Activated B cell treated with CpG ODN at 0.5 μM for 24 hours (primary cell): ENCODE measurements at places on chromosomes 1 and 21. TPM values are rescaled to one million over a fixed set of nuclear protein-coding genes. Genes with fewer than 3 reads are reported as not detected.

DDAH1 gene
- total RNA-seq = 0.05 and 0.07 TPM in 2 replicates

KCNA2 gene
- total RNA-seq = 0.12 and 0.13 TPM in 2 replicates

DEPDC1 gene
- total RNA-seq = 0.33 and 0.76 TPM in 2 replicates

HSD3B2 gene
- total RNA-seq = not detected in 2 replicates

WNT2B gene
- total RNA-seq = 1.0 and 1.4 TPM in 2 replicates

LCE1D gene
- not detected in 2 replicates for total RNA-seq

RAB3B gene
- total RNA-seq = 0.02 TPM in 1 of 2 replicates, not detected in the other

- H3K4me1 ChIP-seq = no peaks in the 10 kb centered on the region
- DNase-seq = no peak
- H3K36me3 ChIP-seq = no peaks in the 10 kb centered on the region
- H3K27me3 ChIP-seq = peaks cover 6% of the 10 kb centered on the region
- no peak overlapping the region for H3K27ac ChIP-seq
- no peak overlapping the region for H3K4me3 ChIP-seq
These were observed 44.2 kb upstream of the LPGAT1 start for GRCh38 chr1:211874521-211875347.

DNA sequence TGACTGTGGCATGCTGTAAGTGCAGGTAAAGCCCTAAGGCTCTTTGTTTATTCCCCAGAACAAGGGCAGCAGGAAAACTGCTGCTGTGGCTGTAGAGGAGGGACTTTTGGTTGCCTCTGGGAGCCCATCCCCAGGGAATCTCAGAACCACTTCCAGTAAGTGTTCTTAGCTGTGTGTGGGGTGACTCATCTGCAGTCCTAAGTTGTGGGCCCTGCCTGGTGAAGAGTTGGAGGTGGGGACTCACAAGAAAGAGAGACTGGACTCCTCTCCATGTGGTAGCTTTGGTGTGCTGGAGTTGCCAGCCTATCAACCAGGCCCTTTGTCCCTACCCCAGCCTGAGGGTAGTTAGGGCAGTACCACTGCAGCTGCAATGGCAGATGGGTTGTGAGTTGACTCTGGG, 24.0 kb upstream of the DENND1B start:
- H3K4me3 ChIP-seq = no peak overlapping the region
- H3K4me1 ChIP-seq = no peaks in the 10 kb centered on the region
- peaks cover 8% of the 10 kb centered on the region for H3K36me3 ChIP-seq
- no peak overlapping the region for H3K27ac ChIP-seq
- no peaks in the 10 kb centered on the region for H3K27me3 ChIP-seq

DNA sequence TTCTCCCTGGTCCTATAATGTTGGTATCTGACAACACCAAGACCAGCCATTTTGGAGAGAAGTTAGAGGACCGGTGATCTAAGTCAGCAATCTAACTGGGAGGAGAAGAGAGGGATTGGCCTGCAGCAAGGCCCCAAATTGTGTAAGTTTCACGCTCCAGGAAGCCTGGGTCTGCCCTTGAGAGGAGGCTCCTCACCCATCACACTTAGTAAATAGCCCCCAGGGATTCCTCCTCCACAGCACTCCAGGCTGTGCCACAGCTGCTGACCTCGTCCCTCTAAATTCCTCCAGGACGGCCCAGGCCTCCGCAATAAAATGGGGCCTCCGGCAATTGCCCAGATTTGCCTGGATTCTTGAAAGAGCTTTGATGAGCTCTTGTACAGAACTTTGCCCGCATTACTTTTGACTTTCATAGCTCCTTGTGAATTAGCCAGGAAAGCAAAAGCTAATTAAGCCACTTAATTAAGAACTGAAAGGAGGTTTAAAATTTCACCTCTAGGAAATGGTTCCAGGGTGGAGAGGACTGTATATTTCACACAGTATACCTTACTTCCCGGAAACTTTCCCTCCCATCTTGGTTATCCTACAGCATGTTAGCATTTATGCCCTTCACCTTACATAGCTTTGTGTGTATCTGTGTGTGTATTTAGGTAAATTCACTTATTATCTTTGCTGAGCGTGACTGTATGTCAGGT, 90.5 kb downstream of the LAMC2 start:
- no peak overlapping the region for H3K27ac ChIP-seq
- H3K27me3 ChIP-seq = peaks cover 3% of the 10 kb centered on the region
- no peaks in the 10 kb centered on the region for H3K4me1 ChIP-seq
- H3K36me3 ChIP-seq = no peaks in the 10 kb centered on the region
- H3K4me3 ChIP-seq = no peak overlapping the region

- DNase-seq = no peak
- H3K36me3 ChIP-seq = no peaks in the 10 kb centered on the region
- no peak overlapping the region for H3K4me3 ChIP-seq
- H3K4me1 ChIP-seq = no peaks in the 10 kb centered on the region
- H3K27me3 ChIP-seq = no peaks in the 10 kb centered on the region
These were observed 32.8 kb downstream of the KRTAP24-1 start for GRCh38 chr21:30249936-30250335.

DNA sequence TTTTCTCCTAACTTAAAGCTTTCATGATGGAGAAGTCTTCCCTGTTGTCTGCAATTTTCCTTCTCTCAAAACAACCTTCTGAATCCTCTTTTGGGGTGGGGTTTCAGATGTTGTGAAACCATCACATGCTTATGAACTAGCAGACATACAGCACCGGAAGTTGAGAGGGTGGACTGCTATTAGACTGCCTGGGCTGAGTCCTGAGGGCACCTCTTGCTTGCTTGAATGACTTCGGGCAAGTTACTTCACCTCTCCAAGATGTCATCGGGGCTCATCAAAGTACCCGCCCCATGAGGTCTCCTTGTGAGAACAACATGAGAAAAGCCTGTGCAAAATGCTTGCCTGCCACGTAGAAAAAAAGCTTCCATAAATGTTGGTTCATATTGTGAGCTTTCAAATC, 89.6 kb downstream of the CCDC185 start:
- no peaks in the 10 kb centered on the region for H3K4me1 ChIP-seq
- H3K27ac ChIP-seq = no peak overlapping the region
- H3K4me3 ChIP-seq = no peak overlapping the region
- DNase-seq = no peak

DNA sequence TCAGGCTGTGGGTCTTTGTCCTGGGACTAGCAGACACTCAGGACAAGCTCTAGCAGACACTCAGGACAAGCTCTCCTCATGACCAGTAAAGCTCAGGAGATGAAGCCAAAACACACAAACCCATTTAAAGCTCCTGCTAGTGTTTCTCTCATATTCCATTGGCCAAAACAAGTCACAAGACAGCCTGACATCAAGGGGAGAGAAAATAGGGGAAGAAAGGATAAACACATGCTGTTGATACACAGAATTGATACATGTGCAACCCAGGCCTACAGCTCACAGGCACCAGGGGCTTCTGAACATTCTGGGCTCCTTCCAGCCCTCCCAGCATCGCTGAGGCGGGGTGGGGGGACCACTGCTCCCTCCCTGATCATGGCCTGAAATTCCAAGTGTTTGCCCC, 35.3 kb downstream of the ATF3 start:
- DNase-seq = no peak
- H3K36me3 ChIP-seq = no peaks in the 10 kb centered on the region
- H3K27me3 ChIP-seq = peaks cover 3% of the 10 kb centered on the region
- H3K4me3 ChIP-seq = no peak overlapping the region
- H3K4me1 ChIP-seq = no peaks in the 10 kb centered on the region

GRCh38 chr1:180167021-180167701, 12.5 kb downstream of the QSOX1 start:
- no peak overlapping the region for H3K4me3 ChIP-seq
- H3K36me3 ChIP-seq = peaks cover 5% of the 10 kb centered on the region
- no peaks in the 10 kb centered on the region for H3K27me3 ChIP-seq
- DNase-seq = no peak

- H3K27me3 ChIP-seq = no peaks in the 10 kb centered on the region
- H3K4me1 ChIP-seq = peaks cover 5% of the 10 kb centered on the region
- peaks cover 34% of the 10 kb centered on the region for H3K36me3 ChIP-seq
- DNase-seq = no peak
These were observed 5.5 kb upstream of the SYNJ1 start for GRCh38 chr21:32733356-32733755.

DNA sequence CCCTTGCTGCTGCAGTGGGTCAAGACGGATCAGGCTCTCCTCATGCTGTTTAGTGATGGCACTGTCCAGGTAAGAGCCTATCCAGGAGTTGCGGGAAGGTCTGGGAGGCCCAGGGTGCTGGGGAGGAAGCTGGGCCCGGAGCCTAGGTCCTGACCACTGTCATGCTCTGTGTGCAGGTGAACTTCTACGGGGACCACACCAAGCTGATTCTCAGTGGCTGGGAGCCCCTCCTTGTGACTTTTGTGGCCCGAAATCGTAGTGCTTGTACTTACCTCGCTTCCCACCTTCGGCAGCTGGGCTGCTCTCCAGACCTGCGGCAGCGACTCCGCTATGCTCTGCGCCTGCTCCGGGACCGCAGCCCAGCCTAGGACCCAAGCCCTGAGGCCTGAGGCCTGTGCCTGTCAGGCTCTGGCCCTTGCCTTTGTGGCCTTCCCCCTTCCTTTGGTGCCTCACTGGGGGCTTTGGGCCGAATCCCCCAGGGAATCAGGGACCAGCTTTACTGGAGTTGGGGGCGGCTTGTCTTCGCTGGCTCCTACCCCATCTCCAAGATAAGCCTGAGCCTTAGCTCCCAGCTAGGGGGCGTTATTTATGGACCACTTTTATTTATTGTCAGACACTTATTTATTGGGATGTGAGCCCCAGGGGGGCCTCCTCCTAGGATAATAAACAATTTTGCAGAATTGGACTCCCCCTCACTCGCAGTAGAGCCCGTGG, 1.7 kb downstream of the DYNLT4 start:
- H3K36me3 ChIP-seq = peaks cover 57% of the 10 kb centered on the region
- no peak overlapping the region for H3K4me3 ChIP-seq
- DNase-seq = no peak
- peaks cover 64% of the 10 kb centered on the region for H3K4me1 ChIP-seq

DNA sequence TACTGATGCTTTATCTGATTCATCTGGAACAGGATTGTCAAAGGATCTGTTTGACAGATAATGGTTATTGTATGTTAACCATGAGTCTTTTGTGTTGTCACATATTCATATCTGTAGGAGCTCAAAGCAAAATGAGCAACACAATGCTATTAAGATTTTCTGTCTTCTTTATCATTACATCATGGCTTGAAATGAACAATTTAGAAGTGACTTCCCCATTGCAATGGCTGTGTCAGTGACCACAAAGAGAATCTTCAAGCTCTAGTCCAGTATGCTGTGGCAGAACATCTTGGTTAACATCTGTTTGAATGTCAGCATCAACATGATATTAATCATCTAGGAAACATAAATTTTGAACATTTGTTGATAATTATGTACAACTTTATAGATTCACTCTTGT, 1148.5 kb downstream of the PLA2G4A start:
- no peak overlapping the region for H3K4me3 ChIP-seq
- DNase-seq = no peak
- H3K27ac ChIP-seq = no peak overlapping the region
- H3K36me3 ChIP-seq = no peaks in the 10 kb centered on the region

- H3K4me3 ChIP-seq = no peak overlapping the region
- no peak for DNase-seq
These were observed 46.0 kb upstream of the A3GALT2 start for GRCh38 chr1:33366762-33367484.

GRCh38 chr1:84006591-84006990, 7.7 kb upstream of the TTLL7 start:
- no peak overlapping the region for H3K4me3 ChIP-seq
- no peaks in the 10 kb centered on the region for H3K36me3 ChIP-seq
- no peaks in the 10 kb centered on the region for H3K4me1 ChIP-seq
- no peak overlapping the region for H3K27ac ChIP-seq
- H3K27me3 ChIP-seq = peaks cover 33% of the 10 kb centered on the region

DNA sequence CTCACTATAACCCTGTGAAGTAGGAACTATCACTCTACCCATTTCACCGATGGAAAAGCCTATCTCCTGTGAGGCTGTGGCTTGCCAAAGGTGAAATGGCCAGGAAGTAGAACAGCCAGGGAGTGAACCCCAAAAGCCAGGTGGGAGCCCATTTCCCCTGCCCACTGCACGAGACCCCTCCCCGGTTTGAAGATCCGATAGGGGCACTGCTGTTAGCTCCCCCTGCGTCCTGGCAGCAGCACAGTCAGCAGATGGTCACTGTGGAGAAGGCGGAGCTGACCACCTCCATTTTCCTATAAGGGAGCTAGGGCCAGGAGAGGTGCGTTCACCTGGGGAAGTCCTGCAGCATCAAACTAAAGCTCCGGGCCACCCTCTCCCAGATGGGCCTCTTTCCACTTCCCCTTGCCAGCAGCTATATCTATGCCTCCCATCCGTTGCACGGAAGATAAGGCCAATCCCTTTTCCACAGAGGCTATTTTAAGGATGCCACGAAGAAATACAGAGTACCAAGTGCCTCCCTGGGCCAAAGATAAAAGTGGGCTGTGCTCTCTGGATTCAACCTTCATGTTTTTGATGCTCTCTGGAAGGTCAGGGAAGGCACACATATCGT, 7.8 kb downstream of the ERG start:
- peaks cover 28% of the 10 kb centered on the region for H3K27me3 ChIP-seq
- no peak for DNase-seq
- no peaks in the 10 kb centered on the region for H3K36me3 ChIP-seq

- peaks cover 3% of the 10 kb centered on the region for H3K27me3 ChIP-seq
- H3K4me3 ChIP-seq = no peak overlapping the region
- DNase-seq = no peak
- no peaks in the 10 kb centered on the region for H3K36me3 ChIP-seq
- H3K4me1 ChIP-seq = no peaks in the 10 kb centered on the region
These were observed 143.7 kb downstream of the PRDM16 start for GRCh38 chr1:3212453-3213355.

GRCh38 chr21:46038341-46038829, 56.8 kb downstream of the COL6A1 start:
- no peak overlapping the region for H3K4me3 ChIP-seq
- no peak for DNase-seq
- no peaks in the 10 kb centered on the region for H3K36me3 ChIP-seq

DNA sequence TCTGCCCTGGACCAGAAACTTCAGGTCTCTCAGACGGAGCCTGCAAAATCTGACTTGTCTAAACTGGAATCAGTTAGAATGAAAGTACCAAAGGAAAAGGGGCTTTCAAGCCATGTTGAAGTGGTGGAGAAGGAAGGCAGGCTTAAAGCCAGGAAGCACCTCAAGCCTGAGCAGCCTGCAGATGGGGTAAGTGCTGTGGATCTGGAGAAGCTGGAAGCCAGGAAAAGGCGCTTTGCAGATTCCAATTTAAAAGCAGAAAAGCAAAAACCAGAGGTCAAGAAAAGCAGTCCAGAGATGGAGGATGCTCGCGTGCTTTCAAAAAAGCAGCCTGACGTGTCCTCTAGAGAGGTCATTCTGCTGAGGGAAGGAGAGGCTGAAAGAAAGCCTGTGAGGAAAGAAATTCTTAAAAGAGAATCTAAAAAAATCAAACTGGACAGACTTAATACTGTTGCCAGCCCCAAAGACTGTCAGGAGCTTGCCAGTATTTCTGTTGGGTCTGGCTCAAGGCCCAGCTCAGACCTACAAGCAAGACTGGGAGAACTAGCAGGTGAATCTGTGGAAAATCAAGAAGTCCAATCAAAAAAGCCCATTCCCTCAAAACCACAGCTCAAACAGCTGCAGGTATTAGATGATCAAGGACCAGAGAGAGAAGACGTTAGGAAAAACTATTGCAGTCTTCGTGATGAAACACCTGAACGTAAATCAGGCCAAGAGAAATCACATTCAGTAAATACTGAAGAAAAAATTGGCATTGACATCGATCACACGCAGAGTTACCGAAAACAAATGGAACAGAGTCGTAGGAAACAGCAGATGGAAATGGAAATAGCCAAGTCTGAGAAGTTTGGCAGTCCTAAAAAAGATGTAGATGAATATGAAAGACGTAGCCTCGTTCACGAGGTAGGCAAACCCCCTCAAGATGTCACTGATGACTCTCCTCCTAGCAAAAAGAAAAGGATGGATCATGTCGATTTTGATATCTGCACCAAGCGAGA, 46.6 kb downstream of the ZBTB17 start:
- H3K27ac ChIP-seq = no peak overlapping the region
- no peak overlapping the region for H3K4me3 ChIP-seq
- no peak for DNase-seq
- peaks cover 93% of the 10 kb centered on the region for H3K36me3 ChIP-seq
- H3K27me3 ChIP-seq = no peaks in the 10 kb centered on the region
